ENCODE measurements at places on chromosomes 7 and 10. TPM values are rescaled to one million over a fixed set of nuclear protein-coding genes. Genes with fewer than 3 reads are reported as not detected.

DNA sequence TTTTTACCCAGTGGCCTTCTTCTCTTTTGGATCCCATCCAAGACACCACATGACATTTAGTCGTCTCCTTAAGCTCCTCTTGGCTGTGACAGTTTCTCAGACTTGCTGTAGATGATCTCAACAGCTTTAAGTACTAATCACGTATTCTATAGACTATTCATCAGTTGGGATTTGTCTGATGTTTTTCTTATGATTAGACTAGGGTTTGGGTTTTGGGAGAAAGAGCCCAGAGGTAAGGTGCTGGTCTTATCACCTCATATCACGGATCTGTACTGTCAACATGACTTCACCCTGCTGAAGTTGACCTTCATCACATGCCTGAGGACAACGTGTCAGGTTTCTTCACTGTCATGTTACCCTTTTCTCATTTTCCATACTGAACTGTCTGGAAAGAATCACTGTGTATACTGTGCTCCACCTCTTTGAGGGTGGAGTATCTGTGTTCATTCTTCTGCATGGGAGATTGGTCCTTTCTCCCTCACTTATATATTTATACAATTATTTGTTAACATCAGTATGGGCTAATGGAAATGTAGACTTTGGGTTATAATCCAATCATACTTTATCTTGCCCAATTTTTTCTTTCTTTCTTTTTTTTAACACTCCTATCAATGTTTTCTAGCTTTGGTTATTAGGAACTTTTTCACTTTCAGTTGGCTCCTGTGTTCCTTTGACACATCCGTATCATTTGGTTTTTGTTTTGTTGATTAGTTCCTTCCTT, 6.4 kb upstream of the HKDC1 start:
- no peak for DNase-seq

- no peak for DNase-seq
Observed at GRCh38 chr10:132107186-132107948, 41.6 kb downstream of the JAKMIP3 start.

DNA sequence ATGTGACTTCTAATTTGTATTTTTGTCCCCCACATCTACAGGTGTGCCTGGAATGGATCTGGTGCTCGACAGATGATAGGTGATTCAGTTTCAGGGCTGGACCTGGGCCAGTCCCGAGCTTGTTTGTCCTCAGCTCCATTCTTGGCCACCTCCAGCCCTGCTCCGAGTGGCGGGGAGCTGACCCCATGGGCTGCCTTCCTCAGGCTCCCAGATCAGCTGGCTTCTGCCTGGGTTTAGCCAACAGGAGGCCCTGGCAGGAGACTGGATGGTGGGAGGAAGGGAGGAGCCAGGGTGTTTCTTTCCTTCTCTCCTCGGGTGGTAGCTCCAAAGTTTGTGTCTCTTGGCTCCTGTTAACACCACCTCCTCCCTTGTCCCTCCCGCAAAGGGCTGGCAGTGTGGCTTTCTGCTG, 75.2 kb downstream of the CDH23 start:
- DNase-seq = no peak

DNA sequence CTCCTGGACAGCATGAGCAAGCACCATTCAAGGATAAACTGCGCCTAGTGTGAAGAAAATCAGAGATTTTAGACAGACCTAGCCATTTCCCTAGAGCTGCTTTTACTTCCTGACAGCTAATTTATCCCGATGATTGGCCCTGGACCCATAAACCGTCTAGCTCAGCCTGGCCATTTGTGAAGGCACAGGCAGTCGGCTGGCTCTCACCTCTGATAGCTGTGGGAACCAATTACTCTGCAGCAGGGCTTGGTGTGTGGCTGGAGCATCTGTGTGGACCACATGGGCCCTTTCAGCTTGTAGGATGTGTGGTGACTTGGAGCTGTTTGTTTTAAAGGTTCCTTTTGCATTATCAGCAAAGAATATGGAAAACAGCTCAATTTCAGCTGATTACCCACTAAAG, 111.1 kb upstream of the NPY start:
- no peak for DNase-seq

Gene PPP1R9A
- 1.7 TPM for total RNA-seq

Gene NUTM2A
- 0.54 TPM for total RNA-seq

- DNase-seq = peak; percentile 40
Observed at GRCh38 chr10:95474228-95475002, 86.8 kb downstream of the SORBS1 start.

Gene SLC26A3
- total RNA-seq = not detected

DNA sequence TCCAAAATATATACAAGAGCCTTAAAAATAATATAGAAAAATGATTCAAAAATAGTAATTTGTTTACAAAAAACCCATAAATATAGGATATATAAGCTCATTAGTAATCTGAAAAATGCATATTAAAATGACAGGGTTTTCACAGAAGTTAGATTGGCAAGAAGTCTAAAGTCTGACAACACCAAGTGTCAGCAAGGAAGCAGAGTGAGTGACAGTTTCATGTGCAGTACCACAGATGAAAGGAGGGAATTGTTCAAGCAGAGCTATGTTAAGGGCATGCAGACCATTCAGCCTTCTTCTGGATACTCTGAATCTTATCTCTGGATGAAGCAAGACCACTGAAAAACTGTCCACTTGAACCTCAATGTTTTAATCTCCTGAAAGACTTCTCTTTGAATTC, 55.9 kb downstream of the ZNF248 start:
- no peak for DNase-seq

- DNase-seq = no peak
Observed at GRCh38 chr7:36742911-36743775, 18.8 kb upstream of the AOAH start.

Gene FEZF1
- total RNA-seq = not detected

GRCh38 chr7:100476101-100476780, 2.8 kb downstream of the TSC22D4 start:
- DNase-seq = no peak

Gene FGL2
- under 0.01 TPM for total RNA-seq

Gene HGF
- total RNA-seq = 0.17 TPM

DNA sequence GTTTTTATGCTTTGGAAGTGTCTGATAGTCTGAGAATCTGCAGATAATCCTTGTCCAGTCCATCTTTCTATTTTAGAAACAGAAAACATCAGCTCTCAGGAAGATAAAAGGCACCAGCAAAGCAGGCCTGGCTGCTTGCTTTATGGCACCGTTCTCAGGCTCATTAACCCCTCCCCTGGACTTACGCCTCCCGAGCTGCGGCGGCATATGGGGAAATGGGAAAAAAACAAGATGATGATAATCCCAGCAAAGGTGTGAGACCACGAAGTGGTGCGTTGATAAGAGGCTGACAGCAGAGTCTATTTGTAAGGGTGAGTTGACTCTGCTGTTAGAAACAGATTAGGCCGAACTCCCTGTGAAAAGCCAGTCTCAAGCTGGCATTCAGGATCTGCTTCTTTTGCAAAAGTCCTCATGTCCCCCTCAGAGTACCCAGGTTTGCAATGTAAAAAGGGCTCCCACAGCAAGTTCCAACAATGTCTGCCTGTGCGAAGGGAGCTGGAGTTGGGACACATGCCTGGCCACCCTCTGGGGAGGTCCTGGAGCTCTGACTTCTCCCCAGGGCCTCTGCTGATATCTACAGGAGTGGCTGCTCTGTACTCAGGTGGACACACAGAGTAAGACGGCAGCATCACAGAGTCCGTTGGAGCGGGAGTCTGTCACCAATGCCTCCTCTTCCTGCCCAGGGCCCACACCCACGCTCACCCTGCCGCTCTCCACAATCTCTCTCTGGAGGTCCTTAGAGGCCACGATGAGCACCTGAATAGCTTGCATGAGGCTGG, 54.3 kb downstream of the SPDYE5 start:
- DNase-seq = no peak

GRCh38 chr7:74061840-74062539, 21.6 kb upstream of the LIMK1 start:
- peak; percentile 84 for DNase-seq

DNA sequence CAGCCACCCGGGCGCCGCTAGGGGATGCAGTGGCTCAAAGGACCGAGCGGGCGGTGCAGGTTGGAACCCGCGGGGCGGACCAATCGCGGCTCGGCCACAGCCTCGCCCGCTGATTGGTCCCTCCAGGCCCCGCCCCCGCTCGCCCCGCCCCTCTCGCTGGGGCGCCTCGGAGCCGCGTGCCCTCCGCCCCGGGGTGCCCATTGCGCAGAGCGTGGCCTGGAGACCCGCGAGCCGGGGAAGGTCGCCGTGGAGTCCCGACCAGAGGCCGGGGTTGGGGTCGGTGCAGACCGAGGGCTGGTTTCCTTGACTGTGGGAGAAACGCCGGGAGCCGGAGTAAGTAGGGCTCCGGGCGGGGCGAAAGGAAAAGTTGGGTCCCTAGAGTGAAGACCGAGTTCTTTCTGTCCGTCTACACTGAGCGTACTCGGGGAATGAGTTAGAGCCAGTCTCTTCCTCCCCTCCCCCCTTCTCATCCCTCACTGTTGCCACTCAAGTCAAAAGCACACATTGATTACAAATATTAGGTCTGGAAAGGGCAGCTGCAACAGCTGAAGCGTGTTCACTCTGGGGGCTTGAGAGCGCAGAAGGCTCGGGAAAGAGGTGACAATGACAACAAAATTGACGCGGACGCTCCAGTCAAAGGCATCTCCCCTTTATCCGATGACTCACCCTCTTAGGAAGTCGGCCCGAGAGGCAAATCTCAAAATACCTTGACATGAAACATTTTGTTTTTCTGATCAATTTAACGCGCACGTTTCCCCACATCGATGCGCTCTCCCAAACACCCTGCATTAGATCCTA, 843 bp upstream of the GATA3 start:
- peak; percentile 89 for DNase-seq

DNA sequence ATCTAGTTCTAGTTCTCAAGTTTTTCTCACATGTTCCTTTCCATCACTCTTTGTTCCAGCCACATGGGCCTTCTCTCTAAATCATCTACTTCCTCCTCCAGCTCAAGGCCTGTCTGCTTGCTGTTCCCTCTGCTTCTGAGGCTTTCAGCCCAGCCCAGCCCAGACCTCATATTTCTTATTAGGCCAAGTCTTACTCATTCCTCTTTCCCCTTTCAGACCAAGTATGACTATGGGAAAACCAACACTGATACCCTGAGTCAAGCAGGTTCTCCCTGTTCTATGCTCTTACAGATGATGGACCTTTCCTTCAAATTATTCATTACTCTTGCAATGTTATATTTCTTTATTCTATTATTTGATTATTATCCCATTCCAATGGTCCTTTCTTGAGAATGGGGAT, 80.3 kb upstream of the SEM1 start:
- DNase-seq = no peak

DNA sequence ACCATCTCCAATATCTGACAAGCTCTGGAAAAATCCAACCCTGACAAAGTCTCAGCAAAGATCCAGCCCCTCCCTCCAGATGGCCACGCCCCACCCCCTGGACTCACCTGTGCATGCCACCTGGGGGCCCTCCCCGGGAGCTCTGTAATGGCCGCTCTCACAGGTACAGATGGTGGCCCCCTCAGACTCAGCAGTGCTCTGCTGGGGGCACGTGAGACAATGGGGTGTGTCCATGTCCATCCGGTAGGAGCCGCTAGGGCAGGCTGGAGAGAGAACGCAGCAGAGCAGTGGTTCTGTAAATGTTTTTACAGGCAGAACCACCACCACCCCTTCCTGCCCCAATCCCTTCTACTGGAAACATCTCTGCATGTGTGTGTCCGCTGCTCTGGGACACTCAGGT, 9.5 kb downstream of the EPHA1 start:
- DNase-seq = no peak

- no peak for DNase-seq
Observed at GRCh38 chr7:92425311-92425947, 21.9 kb upstream of the GATAD1 start.

Gene HOXA9
- 7.8 TPM for total RNA-seq

Gene LAMB4
- total RNA-seq = 0.09 TPM

Data from mammary epithelial cell (primary cell).